ENCODE measurements at places on chromosomes 4 and X.
A peak's percentile ranks its signal among the peaks of the same experiment; 100 is the strongest.

- H3K27me3 ChIP-seq = no peaks in the 10 kb centered on the region
- DNase-seq = no peak
- H3K4me1 ChIP-seq = no peaks in the 10 kb centered on the region
- no peaks in the 10 kb centered on the region for H3K36me3 ChIP-seq
Observed at GRCh38 chrX:115333446-115333845, 43.9 kb downstream of the LUZP4 start.

- no peaks in the 10 kb centered on the region for H3K4me1 ChIP-seq
- no peak for DNase-seq
- no peaks in the 10 kb centered on the region for H3K36me3 ChIP-seq
Observed at GRCh38 chrX:14607446-14607985, 78.2 kb downstream of the GLRA2 start.

- no peak for DNase-seq
- H3K36me3 ChIP-seq = no peaks in the 10 kb centered on the region
Observed at GRCh38 chrX:23228454-23228853, 106.2 kb upstream of the PTCHD1 start.

DNA sequence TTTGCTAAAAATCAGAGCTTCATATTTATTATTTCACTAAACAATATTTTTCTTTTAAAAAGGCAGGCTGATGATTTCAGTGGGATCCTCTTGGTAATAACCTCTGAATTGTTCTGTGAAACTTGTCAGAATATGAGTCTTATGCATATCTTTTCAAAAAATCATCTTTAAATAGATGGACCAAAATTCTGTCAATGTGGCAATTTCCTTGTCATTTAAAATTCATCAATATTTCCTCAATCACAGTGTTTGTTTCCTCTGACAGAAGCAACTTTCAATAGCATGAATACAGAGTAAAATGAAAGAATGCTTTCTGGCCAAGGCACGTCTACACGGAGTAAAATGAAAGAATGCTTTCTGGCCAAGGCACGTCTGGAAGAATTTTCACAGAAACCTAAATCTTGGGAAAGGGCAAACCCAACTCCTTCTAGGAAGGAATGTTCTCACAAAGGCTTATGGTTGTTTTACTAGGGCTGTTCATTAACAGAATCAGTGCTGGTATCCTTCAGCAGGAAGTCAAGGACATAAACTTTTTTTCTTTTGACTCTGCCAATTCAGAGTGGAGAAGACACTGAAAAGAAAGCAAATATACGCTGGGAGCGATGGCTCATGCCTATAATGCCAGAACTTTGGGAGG, 99.0 kb upstream of the GPR34 start:
- no peak overlapping the region for H3K4me3 ChIP-seq
- no peak for DNase-seq
- no peak overlapping the region for H3K27ac ChIP-seq
- H3K36me3 ChIP-seq = peaks cover 3% of the 10 kb centered on the region

GRCh38 chrX:121256647-121257046, 209.2 kb downstream of the GLUD2 start:
- H3K36me3 ChIP-seq = no peaks in the 10 kb centered on the region
- no peak for DNase-seq
- H3K27ac ChIP-seq = no peak overlapping the region
- no peaks in the 10 kb centered on the region for H3K4me1 ChIP-seq

- peaks cover 32% of the 10 kb centered on the region for H3K4me1 ChIP-seq
- H3K27ac ChIP-seq = peak overlapping the region; percentile 78
- H3K4me3 ChIP-seq = peak overlapping the region; percentile 66
- peaks cover 83% of the 10 kb centered on the region for H3K36me3 ChIP-seq
- DNase-seq = peak; percentile 34
Observed at GRCh38 chr4:128854433-128854832, 44.9 kb downstream of the JADE1 start.

DNA sequence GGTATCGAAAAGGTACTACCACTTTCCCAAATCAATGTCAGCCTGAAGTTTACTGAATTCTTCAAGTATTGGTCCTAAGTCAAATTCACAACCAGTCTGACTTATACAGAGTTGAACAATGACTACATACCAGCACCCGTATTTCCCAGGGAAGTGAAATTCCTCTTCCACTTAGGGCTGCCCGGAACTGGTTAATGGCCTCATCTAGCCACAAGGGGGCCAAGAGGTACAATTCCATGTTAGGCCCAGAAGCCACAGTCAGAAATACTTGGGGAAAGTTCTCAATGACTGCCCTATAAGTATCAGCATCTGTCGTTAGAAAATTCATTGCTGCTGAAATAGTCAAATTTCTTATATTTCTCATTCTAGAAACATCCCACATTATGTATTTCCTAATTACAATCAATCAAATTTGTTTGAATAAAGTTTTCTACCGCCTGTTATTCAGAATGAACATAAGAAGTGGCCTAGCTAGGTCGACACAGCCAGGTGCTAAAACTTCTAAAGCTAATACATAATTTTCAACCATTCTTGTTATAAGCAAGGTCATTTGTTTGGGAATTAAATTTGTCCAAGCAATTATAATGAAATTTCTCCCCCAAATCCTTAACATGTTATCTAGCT, 5.6 kb upstream of the PCDH7 start:
- no peak overlapping the region for H3K4me3 ChIP-seq
- DNase-seq = no peak
- no peaks in the 10 kb centered on the region for H3K36me3 ChIP-seq
- H3K4me1 ChIP-seq = peaks cover 9% of the 10 kb centered on the region
- no peak overlapping the region for H3K27ac ChIP-seq

DNA sequence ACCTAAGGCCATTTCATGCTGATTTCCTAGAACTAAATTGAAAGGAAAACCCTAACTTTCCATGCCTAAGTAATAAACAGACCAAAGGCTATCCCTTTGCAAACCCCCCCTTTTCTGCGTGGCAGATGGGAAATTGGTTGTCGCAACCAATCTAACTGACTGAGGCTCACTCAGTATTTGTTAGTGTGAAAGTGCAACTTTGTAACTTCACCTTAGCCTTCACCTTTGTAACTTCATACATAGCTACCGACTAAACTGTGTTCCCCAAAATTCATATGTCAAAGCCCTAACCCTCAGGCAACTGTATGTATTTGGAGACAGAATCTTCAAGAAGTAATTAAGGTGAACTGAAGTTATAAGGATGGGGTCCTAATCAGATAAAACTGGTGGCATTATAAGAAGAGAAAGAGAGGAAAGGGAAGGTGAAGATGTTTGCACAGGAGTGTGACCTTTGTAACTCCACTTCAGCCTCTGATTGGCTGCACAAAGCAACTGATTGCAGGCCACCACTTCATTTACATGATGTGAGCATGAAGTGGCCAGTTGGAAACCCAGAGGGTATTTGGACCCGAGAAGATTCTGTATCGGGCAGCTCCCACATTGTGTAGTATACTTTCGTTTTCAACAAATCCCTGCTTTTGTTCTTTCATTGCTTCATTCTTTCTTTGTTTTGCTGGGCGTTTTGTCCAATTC, 4.9 kb upstream of the TMEM33 start:
- no peak for DNase-seq
- H3K4me3 ChIP-seq = no peak overlapping the region
- peaks cover 6% of the 10 kb centered on the region for H3K4me1 ChIP-seq
- H3K36me3 ChIP-seq = peaks cover 4% of the 10 kb centered on the region

GRCh38 chrX:106566362-106566761, 45.4 kb upstream of the RADX start:
- no peaks in the 10 kb centered on the region for H3K36me3 ChIP-seq
- peaks cover 6% of the 10 kb centered on the region for H3K27me3 ChIP-seq
- DNase-seq = no peak
- H3K4me1 ChIP-seq = no peaks in the 10 kb centered on the region
- no peak overlapping the region for H3K27ac ChIP-seq

DNA sequence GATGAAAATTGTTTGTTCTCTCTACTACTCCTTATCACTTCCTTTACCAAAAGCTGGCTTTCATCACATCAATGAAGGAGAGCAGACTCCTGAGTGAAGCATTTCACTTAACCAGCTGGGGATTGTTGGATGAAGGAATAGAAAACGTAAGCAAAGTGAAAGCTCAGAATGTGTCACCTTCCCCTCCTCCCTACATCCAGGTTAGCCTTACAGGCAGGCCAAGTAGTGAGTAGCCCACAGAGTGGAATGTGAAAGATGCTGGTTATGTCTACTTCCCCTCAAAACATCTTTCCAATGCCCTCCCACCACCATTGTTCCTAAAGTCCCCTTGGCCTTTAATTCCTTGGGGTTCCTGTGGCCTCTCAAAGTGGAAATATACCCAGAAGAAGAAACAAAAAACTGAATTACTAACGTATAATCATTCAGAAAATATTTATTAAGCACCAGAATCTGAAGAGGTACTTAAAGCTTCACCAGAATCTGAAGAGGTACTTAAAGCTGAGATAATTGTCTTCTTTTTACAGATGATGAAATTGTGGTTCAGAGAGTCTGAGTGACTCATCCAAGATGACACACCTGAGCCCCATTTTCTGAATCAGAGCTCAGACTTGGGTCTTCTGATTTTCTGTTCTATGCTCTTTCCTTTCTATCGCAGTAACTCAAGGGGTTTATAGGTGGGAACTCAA, 6.5 kb downstream of the P2RY4 start:
- H3K27me3 ChIP-seq = no peaks in the 10 kb centered on the region
- H3K4me1 ChIP-seq = peaks cover 3% of the 10 kb centered on the region
- H3K36me3 ChIP-seq = no peaks in the 10 kb centered on the region

GRCh38 chrX:103002576-103002975, 61.4 kb downstream of the BEX1 start:
- no peak overlapping the region for H3K27ac ChIP-seq
- H3K36me3 ChIP-seq = no peaks in the 10 kb centered on the region
- DNase-seq = no peak
- H3K4me1 ChIP-seq = no peaks in the 10 kb centered on the region
- H3K27me3 ChIP-seq = no peaks in the 10 kb centered on the region

- H3K27me3 ChIP-seq = no peaks in the 10 kb centered on the region
- no peak overlapping the region for H3K4me3 ChIP-seq
- DNase-seq = no peak
- H3K27ac ChIP-seq = no peak overlapping the region
Observed at GRCh38 chr4:57865264-57865663, 755.1 kb upstream of the IGFBP7 start.

DNA sequence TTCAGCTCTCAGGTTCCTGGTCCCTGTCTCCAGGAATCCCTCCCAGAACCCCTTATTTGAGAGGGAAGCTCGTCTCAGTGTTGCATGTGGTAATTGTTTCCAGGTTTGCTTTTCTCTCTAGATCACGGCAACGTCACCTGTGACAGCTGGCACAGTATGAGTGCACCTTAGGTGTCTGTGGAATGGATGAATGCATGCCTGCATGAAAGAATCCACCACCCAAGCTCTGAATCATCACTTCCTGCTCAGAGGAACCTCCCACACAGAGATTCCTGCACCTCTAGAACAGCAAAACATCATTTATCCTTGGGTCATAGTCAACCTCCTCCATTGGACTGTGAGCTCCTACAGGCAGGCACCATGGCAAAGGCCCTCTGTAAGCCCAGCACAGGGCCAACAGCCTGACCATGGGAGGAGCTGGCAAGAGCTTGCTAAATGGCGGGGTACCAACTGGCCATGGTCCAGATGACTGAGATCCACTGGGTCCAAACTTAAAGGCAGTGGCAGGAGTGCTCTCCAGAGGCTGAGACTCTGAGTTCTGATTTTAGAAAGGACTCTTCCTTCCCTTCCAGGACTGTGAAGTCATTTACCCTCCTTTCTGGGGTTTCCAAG, 116.2 kb downstream of the SLC2A9 start:
- no peak overlapping the region for H3K4me3 ChIP-seq
- no peak for DNase-seq
- H3K27me3 ChIP-seq = peaks cover 8% of the 10 kb centered on the region
- H3K4me1 ChIP-seq = no peaks in the 10 kb centered on the region
- H3K36me3 ChIP-seq = no peaks in the 10 kb centered on the region

GRCh38 chr4:40582413-40582812, 47.3 kb downstream of the RBM47 start:
- H3K4me1 ChIP-seq = no peaks in the 10 kb centered on the region
- H3K36me3 ChIP-seq = no peaks in the 10 kb centered on the region
- no peak overlapping the region for H3K4me3 ChIP-seq
- no peak for DNase-seq

DNA sequence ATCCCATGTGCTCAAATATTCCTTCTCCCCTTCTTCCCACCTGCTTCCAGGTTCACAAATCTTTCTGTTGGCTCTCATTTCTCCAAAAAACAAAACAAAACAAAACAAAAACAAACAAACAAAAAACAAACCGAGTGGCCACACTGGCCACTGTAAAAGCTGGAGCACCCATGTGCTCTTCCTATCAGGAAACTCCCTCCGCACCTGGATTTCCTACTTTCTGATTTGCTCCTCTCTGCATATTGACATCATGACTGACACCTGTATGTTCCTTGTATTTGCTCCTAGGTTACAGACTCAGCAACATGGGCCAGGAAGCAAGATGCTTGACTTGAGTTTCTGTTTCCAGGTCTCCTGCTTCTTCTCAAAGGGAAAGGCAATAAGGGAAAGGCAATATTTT, 258.8 kb downstream of the GPC3 start:
- H3K27ac ChIP-seq = no peak overlapping the region
- H3K4me3 ChIP-seq = no peak overlapping the region
- DNase-seq = no peak
- peaks cover 13% of the 10 kb centered on the region for H3K27me3 ChIP-seq

DNA sequence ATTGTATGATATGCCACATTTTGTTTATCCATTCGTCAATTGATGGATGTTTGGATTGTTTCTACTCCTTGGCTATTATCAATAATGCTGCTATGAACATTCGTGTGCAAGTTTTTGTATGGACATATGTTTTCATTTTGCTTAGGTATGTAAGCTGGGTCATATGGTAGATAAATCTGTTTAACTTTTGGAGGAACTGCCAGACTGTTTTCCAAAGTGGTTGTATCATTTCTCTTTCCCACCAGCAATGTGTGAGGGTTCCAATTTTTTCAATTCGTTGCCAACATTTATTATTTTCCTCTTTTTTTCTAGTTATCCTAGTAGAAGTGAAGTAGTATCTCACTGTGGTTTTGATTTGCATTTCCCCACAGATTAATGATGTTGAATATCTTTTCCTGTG, 71.8 kb downstream of the DIAPH2 start:
- no peaks in the 10 kb centered on the region for H3K4me1 ChIP-seq
- DNase-seq = no peak
- H3K27ac ChIP-seq = no peak overlapping the region
- H3K36me3 ChIP-seq = peaks cover 2% of the 10 kb centered on the region

DNA sequence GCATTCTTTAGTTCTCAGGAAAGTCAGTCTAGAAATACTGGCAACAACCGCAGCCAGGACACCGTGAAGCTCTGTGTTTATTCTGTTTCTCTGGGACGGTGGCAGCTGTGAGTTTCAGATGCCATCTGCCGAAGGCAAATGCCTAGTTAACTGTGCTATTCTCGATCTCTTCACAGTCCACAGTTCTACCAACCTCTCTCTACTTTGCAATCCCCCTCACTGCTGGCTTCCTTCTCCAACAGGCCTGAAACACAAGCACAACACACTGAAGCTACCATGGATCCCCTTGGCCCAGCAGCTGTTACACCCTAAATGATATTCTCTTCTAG, 118.8 kb downstream of the ZNF827 start:
- H3K4me1 ChIP-seq = peaks cover 2% of the 10 kb centered on the region
- H3K27me3 ChIP-seq = no peaks in the 10 kb centered on the region
- no peak overlapping the region for H3K4me3 ChIP-seq
- H3K27ac ChIP-seq = no peak overlapping the region

- no peak for DNase-seq
- peaks cover 22% of the 10 kb centered on the region for H3K27me3 ChIP-seq
- H3K4me3 ChIP-seq = no peak overlapping the region
- no peaks in the 10 kb centered on the region for H3K36me3 ChIP-seq
- H3K27ac ChIP-seq = no peak overlapping the region
- H3K4me1 ChIP-seq = no peaks in the 10 kb centered on the region
Observed at GRCh38 chr4:109083911-109084310, 218.5 kb downstream of the COL25A1 start.

GRCh38 chr4:158729716-158730559, 6.7 kb upstream of the PPID start:
- no peak overlapping the region for H3K4me3 ChIP-seq
- no peaks in the 10 kb centered on the region for H3K36me3 ChIP-seq
- DNase-seq = peak; percentile 33
